ENCODE measurements at places on chromosomes 5 and 9. TPM values are rescaled to one million over a fixed set of nuclear protein-coding genes. Genes with fewer than 3 reads are reported as not detected.

The PCDHGB7 gene
- total RNA-seq, result 0.03 TPM

DNA sequence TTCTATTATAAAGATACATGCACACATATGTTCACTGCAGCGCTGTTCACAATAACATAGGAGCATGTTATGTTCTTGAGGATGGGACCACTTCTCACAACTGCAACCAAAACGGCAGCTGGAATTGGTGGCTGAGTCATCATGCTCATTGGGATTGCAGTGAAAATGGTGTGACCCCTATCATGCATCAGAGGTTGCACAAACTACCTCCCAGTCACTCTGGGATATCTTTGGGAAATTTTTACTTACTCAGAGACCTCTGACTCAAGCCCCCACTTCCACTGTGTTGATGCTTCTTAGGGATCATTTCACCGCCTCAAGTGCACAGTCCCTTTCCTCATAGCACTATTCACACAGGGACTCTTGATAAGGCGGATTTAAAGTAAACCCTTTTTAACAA, 474.1 kb downstream of the BNC2 start:
- DNase-seq, result no peak

- no peak for DNase-seq
Observed at GRCh38 chr9:38229104-38229500, 160.1 kb upstream of the SHB start.

- no peak for DNase-seq
Observed at GRCh38 chr9:126521551-126521950, 92.2 kb upstream of the LMX1B start.

GRCh38 chr9:311841-312240, 97.2 kb downstream of the DOCK8 start:
- no peak for DNase-seq

GRCh38 chr5:113250341-113250953, 184.3 kb downstream of the TSSK1B start:
- DNase-seq, result no peak

DNA sequence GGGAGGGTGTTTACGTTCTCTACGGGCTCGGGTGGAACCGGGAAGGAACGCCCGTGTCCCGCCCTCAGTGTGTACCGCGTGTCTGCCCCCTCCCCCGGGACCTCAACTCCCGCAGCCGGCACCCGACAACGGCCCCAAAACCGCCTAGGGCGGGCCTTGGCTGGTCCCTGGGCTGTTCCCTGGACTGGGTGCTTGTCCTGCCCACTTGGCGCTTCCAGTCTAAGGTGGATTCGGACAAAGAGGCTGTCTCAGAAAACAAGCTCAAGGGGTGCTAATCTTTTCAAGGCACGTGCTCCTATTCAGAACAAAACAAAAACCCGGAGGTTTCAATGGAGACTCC, 379 bp upstream of the CLK4 start:
- no peak for DNase-seq

- no peak for DNase-seq
Observed at GRCh38 chr5:67287510-67288268, 91.1 kb upstream of the CD180 start.

The GFRA3 gene
- total RNA-seq, result not detected

DNA sequence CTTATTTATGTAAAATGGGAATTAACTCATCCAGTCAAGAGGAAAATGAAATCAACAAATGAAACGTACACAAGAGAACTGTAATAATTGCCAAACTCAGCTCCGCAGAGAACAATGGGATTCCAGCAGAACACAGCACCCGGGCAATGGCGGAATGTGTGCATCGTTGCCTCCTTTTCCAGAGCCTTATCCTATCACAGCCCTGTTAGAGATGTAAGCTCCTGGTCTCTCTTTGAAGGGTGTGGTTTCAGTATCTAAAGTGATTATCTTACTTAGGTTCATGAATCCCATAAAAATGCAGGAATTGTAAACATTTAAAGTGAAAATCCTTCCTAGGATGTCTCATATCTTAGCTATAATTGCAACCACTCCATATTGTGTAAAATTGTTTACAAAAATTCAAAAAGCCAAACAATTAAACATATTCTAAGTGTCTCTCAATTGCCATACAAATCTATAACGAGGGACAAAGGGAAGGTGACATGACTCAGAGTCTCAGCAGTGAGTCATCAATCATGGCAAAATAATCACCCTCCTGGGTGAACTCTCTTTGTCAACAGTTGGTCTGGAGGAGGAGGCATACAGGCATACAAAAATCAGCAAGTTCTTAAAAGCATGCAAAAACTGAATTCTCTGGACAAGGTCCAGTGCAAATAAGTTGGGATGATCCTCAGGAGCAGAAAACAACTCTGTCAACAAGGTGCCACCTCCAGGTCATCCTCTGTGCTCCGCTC, 22.6 kb downstream of the SEMA5A start:
- peak; percentile 34 for DNase-seq

DNA sequence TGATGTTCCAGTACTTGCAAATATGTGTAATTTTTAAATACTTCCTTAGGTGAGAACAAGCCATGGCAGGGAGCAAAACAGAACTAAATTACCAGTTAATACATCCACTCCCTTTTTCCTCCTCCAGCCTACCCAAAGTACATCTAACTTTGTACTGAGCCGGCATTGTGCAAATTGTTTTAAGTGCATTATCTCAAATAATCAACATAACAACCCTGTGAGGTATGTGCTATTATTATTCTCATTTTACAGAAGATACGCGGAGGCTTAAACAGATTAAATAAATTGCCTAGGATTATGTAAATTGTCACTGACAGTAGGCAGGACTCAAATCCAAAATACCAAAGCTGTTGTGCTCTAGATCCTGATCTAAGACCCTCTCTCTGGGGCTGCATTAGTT, 55.5 kb upstream of the KLF4 start:
- DNase-seq, result no peak

- DNase-seq, result no peak
Observed at GRCh38 chr9:137441935-137442321, 771 bp upstream of the ENTPD8 start.

Measured in Caki2 (cell line).